MV-4-11 (cell line): ENCODE measurements at places on chromosomes 3 and 15.

GRCh38 chr3:18401300-18401961, 23.7 kb downstream of the SATB1 start:
- peak; percentile 67 for DNase-seq

DNA sequence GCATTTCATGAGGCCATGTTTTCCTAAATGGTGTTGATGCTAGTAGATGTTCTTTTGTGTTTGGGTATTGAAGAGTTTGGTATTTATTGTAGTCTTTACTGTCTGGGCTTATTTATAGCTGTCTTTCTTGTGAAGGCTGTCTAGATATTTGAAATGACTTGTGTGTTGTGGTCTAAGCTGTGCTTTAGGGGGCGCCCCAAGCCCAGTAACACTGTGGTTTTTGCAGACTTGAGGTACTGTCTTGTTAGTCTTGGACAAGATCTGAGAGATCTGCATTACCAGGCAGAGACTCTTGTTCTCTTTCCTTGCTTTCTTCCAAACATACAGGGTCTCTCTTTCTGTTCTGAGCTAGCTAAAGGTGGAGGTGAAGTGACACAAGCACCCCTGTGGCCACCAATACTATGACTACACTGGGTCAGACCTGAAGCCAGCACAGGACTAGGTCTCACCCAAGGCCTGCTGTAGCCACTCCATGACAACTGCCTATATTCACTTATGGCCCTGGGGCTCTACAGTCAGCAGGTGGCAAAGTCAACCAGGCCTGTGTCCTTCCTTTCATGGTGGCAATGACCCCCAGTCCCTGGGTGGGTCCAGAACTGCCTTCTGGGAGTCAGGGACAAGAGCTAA, 152.1 kb upstream of the TBC1D5 start:
- DNase-seq: peak; percentile 85

DNA sequence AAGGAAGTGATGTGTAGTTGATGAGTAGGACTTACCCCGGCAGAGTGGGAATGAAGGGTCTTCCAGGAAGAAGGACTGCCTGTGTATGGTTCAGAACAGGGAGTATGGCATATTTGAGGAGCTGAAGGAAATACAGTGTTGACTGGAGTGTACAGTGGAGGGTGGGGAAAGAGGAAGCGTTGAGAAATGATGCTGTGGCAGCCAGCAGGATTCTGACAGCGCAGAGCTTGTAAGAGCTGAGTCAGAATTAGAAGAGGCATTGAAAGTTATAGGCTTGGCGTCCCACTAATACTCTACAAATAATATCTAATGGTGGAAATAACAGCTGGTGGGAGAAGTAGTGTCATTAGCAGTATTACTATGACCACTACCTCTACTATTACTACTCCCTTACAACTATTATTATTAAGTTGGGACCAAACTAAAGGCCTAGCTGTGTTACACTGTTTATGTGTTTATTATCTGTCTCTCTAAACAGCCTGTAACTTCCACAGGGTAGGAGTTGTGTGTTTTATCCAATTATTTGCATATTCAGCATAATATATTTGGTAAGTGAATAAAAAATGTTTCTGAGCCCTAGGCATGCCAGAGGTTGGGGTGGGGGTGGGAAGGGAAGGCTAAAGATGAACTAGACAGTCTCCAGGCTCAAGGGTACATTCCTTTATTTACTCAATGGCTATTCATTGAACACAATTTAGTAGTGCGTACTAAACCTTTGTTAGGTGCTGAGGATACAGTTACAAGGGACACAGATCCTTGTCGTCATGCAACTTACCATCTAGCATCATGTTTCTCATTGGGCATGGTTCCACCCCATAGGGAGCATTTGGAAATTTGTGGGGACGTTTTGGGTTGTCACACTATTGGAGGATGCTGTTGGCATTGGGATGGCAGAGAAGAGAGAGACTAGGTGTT, 428.8 kb upstream of the ONECUT1 start:
- no peak for DNase-seq

DNA sequence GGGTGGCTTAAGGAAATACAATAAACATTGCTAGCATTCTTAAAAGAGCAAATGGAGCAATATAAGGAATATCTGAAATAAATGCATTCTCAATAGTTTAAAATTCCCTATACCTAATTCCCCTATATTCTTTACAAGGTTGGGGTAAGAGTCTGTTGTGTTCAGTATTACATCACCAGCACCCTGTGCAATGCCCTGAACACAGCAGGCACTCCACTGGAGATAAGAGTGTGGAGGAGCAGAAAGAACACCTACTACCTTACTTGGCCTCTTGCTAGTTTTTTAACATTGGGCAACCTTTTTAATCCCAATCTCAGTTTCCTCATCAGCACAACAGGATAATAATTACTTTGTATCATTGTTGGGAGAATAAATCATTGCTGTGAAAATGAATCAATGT, 140.2 kb upstream of the PLXND1 start:
- DNase-seq: no peak

GRCh38 chr3:194255252-194256039, 95.7 kb downstream of the CPN2 start:
- DNase-seq: peak; percentile 99

DNA sequence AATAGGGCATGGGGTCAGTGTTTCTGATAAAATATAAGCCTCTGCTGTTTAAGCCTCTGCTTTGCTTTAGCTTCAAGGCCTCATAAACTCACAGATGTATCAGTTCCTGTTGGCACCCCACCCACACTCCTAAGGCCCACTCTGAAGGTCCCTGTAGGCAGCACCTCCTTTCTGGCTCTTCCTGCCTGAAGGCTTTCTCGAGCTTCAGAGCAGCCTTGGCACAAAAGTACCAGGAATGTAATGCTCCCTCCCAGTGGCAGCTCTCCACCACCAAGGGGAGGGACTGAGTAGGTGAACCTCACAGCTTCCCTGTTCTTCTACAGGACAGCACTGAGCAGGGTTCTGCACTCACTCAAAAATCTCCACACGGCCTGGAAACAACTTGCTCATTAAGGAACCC, 102.2 kb downstream of the ABHD5 start:
- no peak for DNase-seq

GRCh38 chr3:40649346-40649745, 124.6 kb downstream of the ZNF621 start:
- no peak for DNase-seq

- DNase-seq: no peak
These were observed 59.8 kb downstream of the SFMBT1 start for GRCh38 chr3:52986049-52986448.

GRCh38 chr15:78201281-78202190, 32.8 kb downstream of the ACSBG1 start:
- no peak for DNase-seq

DNA sequence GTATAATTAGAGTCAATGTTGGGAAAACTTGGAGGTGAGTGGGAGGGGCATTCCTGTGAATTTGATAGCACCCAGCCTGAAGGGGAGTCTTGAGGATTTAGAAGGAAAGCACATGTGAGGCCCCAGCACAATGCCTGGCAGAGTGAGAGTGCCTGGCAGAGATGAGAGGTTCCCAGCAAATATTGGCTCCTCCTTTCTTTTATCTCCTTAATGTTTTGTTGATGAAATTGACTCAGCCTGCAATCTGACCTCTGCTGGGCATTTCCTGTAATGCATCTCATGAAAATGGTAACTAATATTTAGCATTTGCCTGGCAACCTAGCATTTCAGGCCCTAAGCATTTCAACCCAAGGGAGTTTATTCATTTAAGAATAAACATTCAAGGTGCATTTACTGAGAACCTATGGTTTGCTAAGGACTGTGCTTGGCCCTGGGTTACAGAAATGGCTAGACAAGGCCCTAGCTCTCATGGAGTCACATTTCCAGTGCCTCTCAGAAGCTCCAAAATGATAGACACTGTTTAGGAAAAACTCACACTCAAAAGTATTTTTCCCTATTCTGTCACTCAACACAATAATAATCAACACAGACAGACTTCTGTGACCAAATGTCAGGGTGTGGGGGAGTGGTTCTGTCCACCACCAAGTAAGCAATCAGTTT, 19.0 kb downstream of the PDHB start:
- peak; percentile 53 for DNase-seq

DNA sequence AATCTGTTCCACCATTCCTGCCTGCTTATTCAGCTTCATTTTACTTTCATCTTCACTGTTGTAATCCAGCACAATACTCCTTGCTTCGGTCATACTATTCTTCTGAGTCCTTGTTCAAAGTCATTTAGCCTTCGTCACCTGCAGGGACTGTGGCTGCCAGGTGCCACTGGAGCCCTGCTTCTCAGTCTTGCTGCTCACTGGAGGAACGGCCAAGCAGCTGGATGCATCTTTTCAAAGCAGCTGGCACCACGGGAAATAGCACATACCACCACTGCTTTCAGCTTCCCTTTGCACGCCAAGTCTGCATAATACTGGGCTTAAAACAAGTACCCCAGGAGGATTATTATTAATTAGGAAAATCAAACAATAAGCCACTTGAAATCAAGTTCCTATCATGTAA, 287.6 kb downstream of the BCHE start:
- no peak for DNase-seq

- no peak for DNase-seq
These were observed 339.9 kb upstream of the KCNH8 start for GRCh38 chr3:18808429-18808828.

- no peak for DNase-seq
These were observed 42.2 kb upstream of the TJP1 start for GRCh38 chr15:29864501-29864900.

GRCh38 chr3:76096036-76096435, 310.7 kb upstream of the ZNF717 start:
- DNase-seq: no peak

GRCh38 chr3:138408751-138409570, 25.5 kb upstream of the ESYT3 start:
- DNase-seq: no peak

DNA sequence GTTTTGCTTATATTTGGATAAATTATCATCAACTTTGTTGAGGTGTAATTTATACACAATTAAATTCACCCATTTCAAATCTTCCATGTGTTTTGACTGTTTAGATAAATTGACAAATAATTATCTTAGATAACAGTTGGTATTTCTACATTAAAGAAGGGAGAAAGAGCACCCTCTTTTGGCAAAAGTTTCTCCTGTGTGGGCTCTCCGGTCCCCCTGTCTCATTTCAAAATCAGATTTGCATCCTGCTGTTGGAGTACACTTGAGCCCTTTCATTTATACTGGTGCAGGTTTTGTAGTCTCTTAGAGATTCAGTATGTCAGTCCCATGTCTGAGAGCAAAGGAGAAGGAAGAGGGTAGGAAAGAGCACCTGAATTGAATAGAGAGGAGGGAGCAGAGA, 49.4 kb downstream of the NKIRAS1 start:
- peak; percentile 1 for DNase-seq

DNA sequence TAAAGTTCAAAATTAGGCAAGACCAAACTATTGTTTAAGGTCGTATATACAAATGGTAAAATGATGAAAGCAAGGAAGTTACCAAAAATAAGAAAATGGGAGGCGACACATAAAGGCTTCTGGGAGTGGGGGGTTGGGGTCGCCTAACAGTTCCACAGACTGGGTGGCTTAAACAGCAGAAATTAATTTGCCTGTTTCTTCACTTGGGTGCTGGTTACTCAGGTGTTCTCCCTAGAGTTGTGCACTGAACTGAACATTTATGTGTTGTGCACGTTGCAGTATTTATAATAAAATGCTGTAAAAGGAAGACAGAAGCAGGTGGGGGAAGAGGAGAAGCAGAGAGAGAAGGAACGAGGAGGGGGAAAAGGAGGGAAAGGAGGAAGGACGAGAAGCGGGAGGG, 10.5 kb upstream of the RNU6-1 start:
- no peak for DNase-seq

GRCh38 chr3:140078940-140079339, 144.0 kb downstream of the CLSTN2 start:
- DNase-seq: no peak

DNA sequence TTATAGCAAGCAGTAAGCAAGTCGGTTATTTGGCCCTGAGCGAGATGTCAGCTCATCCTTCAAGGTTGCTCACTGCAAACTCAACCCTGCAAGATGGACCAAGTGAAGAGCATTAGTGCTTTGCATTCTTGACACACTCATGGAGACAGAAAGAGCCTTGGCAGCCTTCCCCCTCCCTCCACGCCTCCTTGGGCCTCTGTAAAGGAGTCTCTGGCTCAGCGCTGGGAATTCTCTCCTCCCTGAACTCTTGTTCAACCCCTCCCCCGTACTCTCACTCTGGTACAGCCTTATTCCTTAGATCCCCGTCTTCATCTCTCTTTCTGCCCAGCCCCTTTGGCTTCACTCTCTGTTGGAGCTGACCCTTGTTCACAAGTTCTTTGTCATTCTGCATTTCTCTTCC, 2.2 kb upstream of the CX3CR1 start:
- DNase-seq: no peak

DNA sequence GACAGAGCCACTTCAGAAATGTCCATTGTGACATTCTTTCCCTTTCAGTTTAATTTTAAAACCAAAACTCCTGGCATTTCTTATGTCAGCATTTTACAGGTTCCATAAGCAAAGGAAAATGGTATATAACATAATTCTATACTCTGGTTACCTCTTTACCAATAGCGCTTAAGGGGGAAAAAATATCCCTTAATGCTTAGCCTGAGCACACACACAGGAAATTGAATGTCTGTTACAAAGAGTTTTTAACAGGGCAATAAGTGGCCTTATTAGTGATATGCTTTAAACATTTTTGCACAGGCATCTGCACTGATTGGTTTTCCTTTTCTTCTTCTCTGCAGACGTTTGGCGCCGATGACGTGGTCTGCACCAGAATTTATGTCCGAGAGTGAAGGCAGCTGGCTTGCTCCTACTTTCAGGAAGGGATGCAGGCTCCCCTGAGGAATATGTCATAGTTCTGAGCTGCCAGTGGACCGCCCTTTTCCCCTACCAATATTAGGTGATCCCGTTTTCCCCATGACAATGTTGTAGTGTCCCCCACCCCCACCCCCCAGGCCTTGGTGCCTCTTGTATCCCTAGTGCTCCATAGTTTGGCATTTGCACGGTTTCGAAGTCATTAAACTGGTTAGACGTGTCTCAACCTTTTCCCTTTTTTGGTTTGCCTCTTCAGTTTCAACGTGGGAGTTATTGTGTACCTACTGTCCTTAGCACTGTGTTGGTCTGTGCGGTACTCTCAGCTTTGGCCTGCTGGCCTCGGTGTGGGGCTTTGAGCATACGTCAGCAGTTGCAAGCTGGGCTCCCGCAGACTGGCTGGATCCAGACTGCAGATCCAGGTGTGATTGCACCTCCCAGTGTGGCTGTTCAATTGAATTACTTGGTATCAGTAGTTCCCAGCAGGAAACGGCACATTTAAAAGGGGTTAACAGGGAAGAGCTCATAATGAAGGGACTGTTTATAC, 7.7 kb downstream of the CRABP1 start:
- DNase-seq: no peak

GRCh38 chr3:148698190-148698810, 597 bp downstream of the AGTR1 start:
- DNase-seq: no peak

DNA sequence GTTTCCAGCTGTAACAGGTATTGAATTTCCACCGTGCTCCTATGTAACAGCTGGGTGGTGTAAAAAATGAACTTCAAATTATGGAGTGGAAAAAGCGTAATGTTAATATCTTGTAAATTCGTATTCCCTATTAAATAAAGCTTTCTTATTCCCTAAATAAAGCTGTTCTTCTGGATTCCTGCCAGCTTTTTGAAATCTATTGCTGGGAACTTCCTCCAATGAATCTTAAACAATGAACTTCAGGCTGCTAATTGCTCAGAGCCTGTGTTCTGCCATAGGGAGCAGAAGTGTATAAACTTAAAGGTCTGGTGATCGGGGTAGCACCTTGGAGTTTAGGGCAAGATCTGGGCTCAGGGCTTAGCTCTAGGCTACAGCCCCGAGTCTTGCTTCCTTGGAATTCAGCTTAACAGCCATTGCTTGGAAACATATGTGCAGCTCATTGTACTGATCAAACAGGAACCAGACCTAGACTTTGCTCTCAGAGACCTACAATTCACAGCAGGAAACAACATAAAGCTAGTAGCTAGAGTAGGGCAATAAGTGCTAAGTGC, 1.4 kb downstream of the ARL14 start:
- no peak for DNase-seq
